ENCODE measurements at places on chromosomes 5 and 9.

DNA sequence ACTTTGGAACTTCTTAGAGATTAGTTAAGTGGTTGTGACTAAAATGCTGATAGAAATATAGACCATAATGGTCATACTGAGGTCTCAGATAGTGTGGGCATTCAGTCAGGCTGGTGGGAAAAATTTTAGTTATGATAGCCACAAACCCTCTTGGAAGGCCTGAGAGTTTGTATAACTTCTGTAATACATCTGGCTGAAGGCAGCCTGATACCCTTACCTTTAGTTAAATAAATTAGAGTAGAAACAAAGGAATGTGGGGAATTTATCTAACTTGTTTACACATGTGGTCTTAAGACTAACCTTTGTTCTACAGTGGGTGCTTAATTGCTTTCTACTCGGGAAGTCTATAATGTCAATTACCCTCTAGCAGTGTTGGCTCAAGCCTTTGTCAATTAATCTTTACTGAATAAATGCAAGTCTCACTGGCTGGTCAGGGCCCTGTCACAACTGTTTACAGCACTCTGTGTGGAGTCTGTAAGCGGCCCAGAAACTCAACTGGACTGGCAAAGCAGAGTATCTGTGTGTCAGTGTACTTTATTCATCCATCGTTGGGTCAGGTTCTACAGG, 184.0 kb downstream of the FBXO4 start:
- DNase-seq, result no peak

DNA sequence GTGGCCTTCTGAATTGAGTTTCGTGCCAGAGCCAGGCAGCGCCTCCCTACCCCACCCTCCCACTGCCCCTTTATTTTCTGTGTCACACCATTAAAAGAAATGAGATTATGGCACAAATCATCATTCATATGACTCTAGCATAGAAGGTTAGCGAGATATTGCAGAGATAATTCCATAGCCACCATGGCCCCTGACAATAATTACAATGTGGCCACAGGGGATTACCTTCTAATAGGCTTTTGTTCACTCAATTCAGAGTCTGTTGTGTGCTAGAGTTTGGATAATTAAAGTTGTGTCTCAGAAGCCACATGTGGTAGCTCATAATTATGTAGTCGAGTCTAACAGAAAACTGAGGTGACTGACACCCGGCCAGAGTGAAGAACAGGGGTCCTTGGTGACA, 428.1 kb downstream of the ARHGEF28 start:
- DNase-seq, result no peak

GRCh38 chr5:171695804-171696203, 89.8 kb upstream of the SMIM23 start:
- no peak for DNase-seq

DNA sequence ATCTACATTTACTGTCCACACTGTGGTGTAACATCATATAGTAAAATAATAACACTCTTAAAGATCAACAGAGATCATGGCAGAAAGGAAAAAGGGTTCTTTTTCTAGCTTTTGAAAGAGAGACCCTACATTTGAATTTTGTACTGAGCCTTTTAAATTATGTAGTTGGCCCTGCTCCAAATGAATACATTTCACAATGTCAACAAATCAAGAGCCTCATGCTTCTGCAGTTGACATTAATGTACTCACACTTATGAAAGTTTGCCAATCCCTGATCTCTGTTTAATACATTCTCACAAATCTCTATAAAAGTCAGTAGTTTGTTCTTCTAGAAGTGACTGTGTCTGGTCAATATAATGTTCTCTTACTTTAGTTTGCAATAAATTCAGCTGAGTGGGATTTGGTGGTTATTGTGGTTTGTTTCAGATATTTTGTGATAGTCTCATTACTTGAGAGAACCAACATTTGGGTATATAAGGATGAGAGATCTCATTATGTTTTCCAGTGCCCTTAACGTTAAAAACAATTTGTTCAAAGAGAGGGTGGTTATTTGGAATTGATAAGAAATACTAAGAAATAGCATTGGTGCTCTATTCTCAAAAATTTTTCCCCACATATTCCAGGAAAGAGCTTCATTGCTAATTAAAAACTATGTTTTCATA, 277.8 kb upstream of the FTMT start:
- DNase-seq, result no peak

DNA sequence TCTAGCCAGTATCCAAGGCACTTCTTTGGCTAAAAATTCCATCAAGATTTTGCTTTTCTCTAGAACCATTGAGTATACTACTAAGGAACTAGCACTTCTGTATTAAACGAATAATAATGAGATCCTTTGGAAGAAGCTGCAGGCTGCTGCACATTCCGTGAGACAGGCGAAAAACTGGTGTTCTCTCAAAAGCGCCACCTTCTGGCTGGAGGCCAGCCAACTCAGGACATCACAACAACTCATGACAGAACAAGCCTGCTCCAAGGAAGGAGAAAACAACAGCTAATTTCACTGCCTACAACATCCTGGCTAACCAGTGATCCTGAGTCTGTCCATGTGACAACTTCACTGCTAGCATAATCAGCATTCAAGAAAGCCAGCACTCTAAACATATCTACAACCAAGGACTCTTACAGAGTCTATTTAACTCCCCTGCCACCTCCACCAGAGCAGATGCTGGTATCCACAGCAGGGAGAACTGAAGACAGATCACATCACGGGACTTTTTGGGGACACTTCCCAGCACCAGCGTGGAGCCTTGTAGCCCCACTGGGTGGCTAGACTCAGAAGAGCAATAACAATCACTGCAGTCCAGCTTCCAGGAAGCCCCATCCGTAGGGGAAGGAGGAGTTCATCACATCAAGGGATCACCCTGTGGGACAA, 150.5 kb downstream of the YTHDC2 start:
- DNase-seq, result no peak

- no peak for DNase-seq
Measured at GRCh38 chr5:75964008-75964407, 119.2 kb upstream of the SV2C start.

GRCh38 chr5:34959323-34959722, 30.0 kb downstream of the DNAJC21 start:
- DNase-seq, result no peak

DNA sequence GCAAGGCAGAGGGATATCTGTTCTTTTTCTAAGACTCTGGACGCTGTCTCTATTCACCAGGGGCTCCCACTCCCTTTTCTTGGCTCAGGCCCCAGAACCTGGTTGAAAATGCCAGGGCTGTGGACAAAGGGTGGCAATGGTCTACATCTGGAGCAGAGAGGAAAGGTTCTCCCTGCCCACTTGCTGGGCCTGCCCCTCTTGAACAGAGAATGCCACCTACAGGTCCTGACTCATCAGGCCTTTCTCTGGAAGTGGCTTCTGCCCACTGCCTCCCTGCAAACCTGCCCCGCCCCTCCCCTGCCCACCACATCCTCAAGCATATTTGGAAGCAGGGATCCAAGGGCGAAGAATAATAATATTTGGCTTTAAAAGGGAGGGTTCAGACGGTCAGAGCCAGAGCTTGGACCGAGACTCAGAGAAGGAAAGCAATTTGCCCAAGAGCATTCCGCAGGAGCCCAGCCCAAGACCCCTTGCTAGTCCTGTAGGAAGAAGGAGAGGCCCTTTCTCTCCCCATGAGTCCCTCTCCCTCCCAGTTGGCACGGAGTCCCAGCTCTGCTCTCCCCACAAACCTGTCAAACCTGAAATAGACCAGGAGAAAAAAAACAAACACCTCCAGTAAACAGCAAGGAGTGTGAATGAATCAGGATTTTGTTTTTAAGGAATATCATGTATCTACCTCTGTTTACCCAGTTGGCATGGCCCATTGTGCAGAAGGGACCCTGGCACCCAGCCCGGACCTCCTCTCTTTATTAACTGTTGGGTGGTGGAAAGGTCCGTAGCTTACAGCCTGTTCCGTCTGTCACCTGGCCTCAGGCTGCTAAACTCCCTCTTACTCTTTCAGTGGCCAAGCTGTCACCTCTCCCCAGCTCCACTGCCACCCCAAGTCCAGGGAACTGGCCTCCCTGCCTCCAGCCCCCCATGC, 37.7 kb upstream of the STXBP1 start:
- no peak for DNase-seq

DNA sequence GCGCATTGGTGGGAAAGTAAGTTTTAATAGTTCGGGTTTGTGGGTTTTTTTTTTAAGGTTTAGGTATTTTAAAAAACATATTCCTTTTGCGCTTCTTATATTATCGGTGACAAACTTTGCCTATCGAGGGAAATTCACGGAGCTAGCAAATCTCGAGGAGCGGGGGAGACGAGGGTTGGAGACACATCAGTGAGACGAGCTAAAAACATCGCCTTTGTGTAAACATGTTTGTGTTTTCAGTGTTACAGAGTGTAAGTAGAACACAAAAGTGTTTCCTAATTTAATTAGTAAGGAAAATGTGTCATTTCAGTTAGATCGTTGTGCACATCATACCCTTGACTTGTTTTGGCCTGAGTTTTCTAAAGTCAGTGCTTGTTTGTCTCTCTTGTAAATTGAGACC, 945 bp downstream of the BTF3 start:
- DNase-seq, result no peak

DNA sequence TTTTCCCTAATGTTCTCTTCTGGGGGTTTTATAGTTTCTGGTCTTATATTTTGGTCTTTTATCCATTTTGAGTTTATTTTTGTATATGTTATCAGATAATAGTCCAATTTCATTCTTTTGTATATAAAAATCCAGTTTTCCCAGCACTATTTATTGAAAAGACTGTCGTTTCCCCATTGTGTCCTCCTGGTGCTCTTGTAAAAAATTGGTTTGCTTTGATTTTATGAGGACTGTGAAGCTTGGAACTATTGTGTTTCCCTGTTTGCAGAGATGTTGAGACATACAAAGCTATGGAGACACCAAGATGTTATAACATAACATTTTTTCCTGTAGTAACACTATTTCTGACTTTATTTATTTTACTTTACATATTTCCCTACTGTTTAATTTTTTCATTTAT, 163.3 kb upstream of the TUT7 start:
- no peak for DNase-seq

GRCh38 chr9:122201641-122202040, 27.1 kb downstream of the LHX6 start:
- DNase-seq, result no peak

- no peak for DNase-seq
Measured at GRCh38 chr5:9212605-9213004, 333.3 kb downstream of the SEMA5A start.

DNA sequence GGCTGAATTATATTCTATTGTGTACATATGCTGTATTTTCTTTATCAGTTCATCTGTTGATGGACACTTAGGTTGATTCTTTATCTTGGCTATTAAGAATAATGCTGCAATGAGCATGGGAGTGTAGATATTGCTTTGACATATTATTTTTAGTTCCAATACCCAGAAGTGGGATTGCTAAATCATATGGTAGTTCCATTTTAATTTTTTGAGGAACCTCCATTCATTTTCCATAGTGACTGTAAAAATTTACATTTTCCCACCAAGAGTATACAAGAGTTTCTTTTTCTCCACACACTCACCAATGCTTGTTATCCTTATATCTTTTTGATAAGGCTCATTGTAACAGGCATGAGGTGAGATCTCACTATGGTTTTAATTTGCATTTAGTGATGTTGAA, 19.4 kb downstream of the JAK2 start:
- no peak for DNase-seq

- no peak for DNase-seq
Measured at GRCh38 chr9:91082731-91083130, 279.0 kb downstream of the AUH start.

DNA sequence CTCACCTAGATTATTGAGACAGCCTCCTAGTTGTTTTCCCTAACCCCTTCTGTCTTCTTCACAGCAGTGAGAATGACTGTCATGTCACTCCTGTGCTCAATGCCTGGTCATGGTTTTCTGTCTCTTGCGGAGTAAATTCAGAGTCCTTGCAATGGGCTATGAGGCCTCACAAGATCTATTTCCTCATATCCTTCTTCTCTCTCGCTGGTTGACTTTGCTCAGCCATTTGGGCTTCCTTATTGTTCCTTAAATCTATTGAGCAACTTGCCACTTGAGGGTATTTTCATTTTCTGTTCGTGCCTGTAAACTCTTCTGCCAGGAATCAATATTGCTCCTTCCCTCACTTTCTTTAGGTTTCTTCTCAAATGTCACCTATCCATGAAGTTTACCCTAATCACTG, 9.0 kb downstream of the PPP3R2 start:
- DNase-seq, result no peak

DNA sequence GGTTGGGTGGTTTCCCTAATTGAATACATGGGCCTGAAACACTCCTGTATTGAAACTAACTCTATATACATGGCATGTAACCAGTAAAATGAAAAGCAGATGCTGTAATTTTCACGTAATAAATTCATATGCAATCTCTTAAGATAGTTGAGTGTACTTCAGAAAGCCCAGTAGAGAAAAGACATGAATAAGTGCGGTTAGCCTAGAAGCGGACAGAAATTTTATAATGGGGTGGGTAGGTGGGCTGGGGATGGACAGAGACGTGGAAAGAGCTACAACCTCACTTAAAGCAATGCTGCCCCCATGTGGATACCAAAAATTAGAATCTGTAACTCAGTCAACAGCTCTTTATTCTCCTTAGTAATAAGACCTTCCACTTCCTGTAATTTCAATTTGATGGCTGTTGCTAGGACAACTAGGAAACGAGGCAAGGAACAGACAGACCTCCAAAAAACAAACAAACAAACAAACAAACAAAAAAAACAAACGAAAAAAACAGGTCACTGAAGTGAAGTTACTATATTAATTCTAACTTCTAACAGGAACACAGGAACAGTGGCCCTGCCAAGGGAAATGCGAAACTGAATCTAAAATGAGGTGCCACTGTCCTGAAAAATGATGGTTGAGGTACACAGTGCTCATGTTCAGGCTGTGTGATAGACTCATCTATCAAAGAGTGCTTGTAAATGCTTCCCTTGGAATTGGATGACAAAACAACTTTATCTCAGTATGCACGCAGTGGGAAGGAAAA, 103.4 kb upstream of the GNA14 start:
- no peak for DNase-seq

- DNase-seq, result no peak
Measured at GRCh38 chr9:83971485-83971884, 8.5 kb downstream of the HNRNPK start.

DNA sequence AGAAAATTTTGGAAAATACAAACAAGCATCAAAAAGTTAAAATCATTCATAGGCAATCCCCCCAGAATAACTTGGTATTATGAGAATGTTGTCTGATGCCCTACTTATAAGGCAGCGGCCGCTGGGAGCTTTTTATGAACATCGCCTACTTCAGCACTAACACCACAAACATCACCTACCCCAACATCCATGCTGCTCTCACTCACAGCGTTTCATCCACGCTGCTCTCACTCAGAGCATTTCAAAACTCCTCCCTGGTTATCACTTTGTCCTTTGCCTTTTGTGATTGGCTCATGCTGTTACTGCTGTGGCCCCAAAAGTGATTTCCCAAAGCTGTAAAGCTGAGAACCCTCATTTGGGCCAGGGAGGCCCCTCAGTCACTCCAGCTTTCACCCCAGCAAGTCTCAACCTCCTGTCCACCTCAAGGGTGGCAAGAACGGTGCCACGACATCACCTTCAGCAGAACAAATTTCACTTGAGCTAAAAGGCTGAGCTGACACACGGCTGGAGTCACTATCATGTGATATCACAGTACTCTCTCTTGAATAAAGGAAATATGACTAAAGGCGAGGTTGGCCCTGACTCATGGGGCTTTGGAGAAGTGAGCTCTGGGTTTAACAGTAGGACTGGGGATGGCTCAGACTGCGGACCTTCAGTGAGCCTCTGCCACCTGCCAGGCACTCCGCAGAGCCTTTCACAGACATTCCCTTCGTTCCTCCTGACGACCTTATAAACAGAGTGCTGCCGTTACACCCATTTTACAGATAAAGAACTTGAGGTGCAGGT, 25.2 kb downstream of the SHC3 start:
- peak; percentile 68 for DNase-seq

Data from right atrium auricular region (tissue), 2 donors.